ENCODE measurements at places on chromosomes 11 and 22. TPM values are rescaled to one million over a fixed set of nuclear protein-coding genes. Genes with fewer than 3 reads are reported as not detected.

Gene SCGB1A1
- not detected for total RNA-seq

Gene GLYAT
- total RNA-seq = 65.0 TPM

Gene TRIM48
- total RNA-seq = not detected

Gene FAM111B
- total RNA-seq = 6.8 TPM

Gene OR8G1
- not detected for total RNA-seq

GRCh38 chr11:127273593-127274327 is 273.2 kb upstream of the KIRREL3 start:
- no peak overlapping the region for H3K27ac ChIP-seq
- H3K36me3 ChIP-seq = no peaks in the 10 kb centered on the region
- no peaks in the 10 kb centered on the region for H3K27me3 ChIP-seq
- no peak for DNase-seq
- H3K4me3 ChIP-seq = no peak overlapping the region
- H3K4me1 ChIP-seq = no peaks in the 10 kb centered on the region

Measured in right lobe of liver (tissue), 6 donors.